ENCODE measurements at places on chromosomes 7 and 10.

GRCh38 chr10:30709229-30709628, 79.7 kb upstream of the LYZL2 start:
- DNase-seq, result peak; percentile 17

DNA sequence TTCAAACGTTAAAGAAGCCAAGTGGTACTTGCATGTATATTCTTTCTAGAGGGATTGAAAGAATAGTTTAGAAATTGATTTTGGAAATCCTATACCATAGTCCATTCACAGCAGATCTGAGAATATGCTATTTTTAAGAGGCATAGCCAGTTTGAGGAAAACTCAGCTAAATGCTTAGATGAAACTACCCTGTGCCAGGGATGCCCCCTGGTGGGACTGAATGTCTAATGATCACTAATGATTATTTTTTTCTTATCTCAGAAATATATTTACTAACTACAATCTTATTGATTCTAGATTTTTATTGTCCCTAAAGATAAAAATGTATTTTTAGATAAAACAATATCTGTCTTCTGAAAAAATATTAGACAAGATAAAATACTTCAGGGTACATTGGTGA, 844.9 kb upstream of the PHF14 start:
- DNase-seq, result peak; percentile 5

DNA sequence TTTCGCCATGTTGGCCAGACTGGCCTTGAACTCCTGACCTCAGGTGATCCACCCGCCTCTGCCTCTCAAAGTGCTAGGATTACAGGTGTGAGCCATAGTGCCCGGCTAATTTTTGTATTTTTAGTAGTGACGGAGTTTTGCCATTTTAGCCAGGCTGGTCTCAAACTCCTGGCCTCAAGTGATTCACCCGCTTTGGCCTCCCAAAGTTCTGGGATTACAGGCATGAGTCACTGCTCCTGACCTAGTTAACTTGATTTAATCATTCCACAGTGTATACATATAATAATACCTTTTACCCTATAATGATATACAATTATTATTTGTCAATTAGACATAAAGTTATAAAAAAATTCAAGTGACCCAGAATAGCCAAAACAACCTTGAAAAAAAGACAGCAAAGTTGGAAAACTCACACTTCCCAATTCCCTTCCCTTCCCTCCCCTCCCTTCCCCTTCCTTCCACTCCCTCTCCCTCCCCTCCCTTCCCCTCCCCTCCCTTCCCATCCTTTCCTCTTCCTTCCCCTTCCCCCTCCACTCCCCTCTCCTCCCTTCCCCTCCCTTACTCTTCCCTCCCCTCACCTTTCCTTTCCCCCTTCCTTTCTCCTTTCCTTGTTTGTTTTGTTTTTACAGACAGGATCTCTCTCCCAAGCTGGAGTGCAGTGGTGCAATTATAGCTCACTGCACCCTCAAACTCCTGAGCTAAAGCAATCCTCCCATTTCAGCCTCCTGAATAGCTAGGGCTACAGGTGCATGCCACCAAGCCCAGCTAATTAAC, 14.8 kb upstream of the ZMIZ2 start:
- DNase-seq, result no peak

DNA sequence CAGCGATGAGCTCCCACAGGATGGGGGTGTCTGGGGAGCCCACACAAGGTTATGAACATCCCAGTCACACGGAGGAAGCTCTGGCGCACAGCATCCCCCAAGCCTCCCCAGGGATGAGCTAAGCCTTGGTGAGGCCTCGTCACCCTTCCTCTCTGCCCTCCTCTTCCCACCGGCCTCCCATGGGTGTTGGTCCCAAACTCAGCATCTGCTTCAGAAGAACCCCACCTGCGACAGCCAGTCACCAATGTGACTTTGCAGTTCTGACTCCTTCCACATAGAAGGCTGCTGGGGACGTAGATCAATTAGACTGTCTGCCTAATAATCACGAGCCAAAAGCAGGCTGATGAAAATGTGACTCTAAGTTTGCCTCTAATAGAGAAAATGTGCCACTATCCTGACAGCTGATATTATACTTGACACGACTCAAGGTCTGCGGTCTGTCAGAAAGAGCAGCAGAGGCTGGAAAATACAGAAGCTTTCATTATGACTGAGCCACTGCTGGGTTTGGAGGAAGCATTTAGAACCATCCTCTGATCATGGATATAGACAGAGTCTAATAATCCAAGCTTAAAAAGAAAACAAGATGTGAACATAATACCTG, 116.0 kb upstream of the PFKP start:
- DNase-seq, result no peak

GRCh38 chr10:75788394-75789205, 357.2 kb downstream of the LRMDA start:
- no peak for DNase-seq

DNA sequence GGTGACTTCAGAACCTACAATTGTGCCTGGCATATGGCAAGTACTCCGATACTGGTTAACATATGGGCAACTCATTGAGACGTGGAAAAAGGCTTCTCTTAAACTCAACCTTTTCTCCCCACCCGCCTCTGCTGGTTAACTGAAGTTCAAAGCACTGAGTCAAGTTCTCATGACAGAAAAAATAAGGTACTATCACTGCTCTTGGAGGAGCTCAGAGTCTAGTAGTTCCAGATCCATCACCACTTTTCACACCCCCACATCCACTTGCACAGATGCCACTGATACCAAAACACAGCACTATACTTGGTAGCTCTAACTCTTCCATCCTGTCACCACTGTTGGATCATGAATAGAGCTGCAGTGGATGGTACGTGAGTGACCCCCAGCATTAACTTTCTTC, 36.2 kb downstream of the CCDC6 start:
- DNase-seq, result no peak

DNA sequence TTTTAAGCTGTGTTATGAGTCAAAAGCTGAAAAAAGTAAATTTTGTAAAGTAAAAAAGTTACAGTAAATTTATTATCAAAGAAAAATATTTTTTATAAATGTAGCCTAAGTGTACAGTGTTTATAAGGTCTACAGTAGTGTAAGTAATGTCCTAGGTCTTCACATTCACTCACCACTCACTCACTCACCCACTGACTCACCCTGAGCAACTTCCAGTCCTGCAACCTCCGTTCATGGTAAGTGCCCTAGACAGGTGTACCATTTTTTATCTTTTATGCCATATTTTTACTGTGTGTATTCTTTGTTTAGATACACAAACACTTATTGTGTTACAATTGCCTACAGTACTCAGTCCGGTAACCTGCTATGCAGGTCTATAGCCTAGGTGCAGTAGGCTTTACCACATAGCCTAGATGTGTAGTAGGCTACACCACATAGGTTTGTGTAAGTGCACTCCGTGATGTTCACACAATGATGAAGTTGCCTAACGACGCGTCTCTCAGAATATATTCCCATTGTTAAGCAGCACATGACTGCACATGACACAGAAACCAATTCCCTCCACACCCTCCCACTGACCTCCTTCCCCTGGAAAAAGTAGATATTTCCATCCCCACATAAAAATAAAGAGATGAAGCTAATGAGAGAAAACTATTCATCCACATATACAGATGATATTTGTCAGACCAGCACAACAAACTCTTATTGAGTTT, 44.8 kb upstream of the FGL2 start:
- DNase-seq, result no peak

DNA sequence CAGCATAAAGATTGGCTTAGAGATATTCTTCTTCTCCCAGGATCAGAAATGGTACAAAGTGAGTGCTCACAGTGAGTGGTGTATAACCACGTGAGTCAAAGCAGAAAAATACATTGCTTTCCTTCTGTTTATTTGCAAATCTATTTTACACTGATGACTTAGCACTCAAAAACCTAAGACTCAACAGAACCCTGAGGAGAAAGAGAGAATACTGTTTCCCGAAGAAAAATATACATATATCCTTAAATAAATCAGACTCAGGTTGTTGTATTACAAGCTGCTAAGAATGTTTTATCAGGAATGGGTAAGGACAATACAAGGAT, 48.7 kb downstream of the ODAD2 start:
- DNase-seq, result no peak

DNA sequence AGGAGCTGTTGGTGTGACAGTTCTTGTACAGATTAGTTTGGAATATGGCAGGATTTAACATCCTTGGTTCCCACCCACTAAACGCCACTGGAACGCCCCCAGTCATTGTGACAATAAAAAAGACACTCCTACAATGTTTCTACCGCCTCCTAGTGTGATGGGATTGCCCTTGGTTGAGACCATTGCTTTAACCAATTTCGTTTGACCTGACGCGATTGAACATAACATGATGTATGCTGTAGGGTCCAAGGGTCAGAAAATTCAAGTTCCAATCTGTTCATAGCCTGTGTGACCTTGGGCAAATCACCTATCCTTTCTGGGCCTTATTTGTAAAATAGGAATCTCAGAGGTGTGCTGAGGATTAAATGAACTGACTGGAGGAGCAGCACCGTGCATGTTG, 12.5 kb downstream of the MXI1 start:
- no peak for DNase-seq

DNA sequence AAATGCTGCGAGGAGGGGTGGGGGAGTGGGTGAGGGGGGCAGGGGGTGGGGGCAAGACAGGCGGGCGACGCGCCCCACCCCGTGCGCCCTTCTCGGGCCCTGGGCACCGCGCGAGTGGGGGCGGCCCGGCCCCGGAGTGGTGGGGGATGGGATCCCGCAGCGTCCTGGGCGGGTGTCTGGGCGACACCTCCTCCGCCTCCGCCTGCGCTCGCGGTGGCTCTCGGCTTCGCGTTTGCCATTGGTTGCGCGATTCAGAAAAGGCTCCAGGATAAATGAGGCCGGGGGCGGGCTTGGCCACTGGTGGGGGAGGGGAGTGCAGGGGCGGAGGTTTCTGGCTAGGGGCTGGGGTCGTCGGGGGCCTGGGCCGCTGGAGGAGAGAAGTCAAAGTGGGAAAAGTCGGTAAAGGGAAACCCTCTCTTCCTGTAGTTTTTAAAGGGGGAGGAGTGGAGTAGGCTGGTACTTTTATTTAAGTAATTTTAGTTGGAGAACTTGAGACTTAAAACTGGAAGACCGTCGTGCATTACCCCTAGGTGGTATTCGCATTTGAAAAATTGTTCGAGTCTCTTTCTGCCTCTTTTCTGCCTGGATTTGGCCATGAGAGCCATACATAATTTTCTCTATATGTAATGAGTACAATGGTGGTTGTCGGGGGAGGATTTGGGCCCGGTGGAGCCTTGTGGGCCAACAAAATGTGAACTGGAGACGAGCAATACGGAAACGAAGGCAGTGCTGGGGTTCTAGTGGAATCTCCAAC, 992 bp upstream of the IGF2BP3 start:
- DNase-seq, result peak; percentile 77

GRCh38 chr10:110865186-110865808, 6.4 kb upstream of the PDCD4 start:
- no peak for DNase-seq

- no peak for DNase-seq
These were observed 6.7 kb upstream of the COA1 start for GRCh38 chr7:43735802-43736603.

GRCh38 chr10:82211346-82211745, 336.4 kb downstream of the NRG3 start:
- no peak for DNase-seq

DNA sequence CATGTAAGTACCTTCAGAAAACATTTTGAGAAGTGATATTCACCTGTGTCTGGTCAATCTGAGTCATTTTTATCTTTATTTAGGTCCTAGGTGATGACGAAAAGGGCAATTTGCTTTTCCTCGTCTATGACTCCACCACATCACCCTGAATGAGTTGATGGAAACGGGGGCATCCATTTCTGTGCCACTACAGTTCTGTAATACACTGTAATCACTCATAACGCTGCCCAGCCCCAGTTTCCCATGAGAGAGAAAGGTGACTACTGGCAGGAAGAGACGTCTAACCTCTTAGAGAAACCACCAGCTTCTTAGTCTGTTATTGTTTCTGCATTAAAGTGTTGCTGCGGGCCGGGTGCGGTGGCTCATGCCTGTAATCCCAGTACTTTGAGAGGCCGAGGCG, 205.3 kb upstream of the MKLN1 start:
- DNase-seq, result no peak

DNA sequence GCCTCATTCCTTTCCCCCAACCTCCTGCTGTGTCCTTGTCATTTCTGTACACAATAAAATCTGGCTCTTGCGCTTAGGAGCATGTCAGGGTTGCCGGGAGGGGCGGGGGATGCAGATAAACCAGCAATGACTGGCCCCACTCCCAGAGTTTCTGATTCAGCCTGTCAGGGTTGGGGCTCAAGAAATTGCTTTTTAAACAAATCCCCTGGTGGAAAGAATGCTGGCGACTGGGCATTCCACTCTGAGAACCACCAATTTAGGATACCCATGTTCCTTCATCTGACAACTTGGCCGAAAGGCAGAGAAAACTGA, 376.4 kb downstream of the TCERG1L start:
- no peak for DNase-seq

GRCh38 chr7:78101076-78101475, 302.5 kb downstream of the PHTF2 start:
- DNase-seq, result no peak

GRCh38 chr7:151971829-151972228, 15.6 kb downstream of the GALNTL5 start:
- no peak for DNase-seq

DNA sequence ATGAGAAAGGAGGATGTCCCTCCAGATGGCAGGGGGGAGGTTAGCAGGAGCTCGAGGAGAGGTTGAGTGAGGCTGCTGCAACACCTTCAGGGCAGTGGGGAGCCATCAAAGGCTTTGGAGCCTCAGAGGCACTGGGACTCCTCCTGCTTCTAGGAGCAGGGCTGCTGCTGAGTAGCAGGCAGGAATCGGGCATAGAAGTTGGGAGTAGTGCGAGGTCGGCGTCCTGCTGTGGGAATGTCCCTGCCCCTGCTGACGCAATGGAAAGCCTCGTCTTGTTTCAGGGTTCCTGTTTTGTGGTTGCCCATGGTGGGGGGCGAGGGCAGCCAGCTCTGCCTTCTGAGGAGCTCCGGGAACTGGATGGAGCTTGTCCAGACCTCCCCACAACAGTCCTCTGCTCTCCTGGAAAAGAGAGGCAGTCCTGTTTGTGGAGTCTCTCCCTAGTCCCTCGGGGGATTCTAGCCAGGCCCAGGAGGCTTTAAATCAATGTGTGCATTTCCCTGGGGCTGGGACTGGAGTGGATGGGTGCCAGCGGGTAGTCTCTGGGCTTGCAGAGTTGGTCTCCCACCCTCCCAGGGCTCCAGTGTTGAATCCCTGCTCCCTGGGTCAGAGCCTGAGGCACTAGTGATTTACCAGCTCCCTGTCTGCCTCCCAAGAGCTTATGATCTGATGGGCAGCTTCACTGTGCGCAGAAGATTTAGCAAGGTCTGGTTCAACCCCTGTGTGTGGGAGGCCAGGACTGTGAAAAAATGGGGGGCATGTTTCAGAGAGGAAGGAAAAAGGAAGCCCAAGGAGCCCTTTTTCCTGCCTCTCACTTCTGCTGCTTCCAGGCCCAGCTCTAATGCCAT, 98.7 kb upstream of the PPIF start:
- DNase-seq, result no peak

- DNase-seq, result no peak
These were observed 4.6 kb downstream of the BHLHA15 start for GRCh38 chr7:98215561-98216495.

DNA sequence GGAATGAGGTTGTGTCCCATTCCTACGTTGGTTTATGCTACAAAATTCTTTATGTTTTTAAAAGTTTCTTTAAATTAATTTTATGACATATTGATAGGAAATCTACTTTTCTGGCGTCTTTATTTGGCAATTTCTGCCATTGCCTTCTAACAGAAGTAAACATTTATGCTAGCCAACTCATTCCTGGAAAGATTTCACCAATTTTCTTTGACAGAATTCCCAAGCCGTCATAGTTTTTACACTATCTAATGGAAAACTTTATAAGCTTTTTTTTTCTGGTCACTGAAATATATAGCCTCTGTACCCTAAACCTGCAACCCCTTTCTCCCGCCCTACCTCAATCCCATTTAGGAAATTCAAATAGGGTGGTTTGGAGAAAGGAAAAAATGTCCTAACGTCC, 6.1 kb upstream of the TCAF1 start:
- no peak for DNase-seq

Data from iPS-NIHi11 (cell line).